ENCODE measurements at places on chromosomes 4 and X.

DNA sequence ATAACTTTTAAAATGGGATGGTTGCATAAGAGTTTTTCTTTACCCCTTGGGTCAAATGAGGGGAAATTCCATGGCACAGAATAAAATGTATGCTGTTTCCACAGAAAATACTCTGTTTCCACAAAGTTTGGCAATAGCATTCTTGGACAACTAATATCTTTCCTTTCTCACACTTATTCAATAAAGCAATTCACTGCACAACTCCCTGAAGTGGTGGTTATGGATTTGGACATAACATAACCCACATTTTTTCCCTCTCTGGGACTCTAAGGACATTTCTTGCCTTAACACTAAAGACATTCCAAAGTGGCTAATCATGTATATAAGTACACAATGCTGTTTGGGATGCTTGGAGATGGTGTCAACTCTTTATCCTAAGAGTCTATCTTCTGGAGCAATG lies 51.7 kb upstream of the GPM6B start:
- no peak for DNase-seq

DNA sequence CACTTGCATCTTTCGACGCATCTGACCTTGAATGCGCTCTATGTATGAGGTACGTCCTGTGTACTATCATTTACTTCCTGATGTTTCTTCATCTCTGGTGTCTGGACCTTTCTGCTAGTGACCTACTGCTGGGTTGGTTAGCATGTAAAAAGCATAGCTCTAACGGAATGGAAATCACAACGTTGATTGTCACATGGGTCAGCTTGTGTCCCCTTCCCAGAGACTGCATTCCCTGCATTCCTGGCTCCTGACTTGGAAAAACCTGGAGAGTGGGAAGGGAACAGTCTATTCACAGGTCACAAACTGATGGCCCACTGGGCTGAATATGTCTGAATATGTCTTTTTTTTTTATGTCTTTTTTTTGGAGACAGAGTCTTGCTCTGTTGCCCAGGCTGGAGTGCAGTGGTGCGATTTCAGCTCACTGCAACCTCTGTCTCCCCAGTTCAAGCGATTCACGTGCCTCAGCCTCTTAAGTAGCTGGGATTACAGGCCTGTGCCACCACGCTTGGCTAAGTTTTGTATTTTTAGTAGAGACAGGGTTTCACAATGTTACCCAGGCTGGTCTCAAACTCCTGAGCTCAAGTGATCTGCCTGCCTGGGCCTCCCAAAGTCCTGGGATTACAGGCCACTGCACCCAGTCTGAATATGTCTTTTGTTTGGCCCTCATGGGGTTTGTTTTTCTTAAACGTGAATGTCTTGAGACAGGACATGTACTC lies 16.3 kb downstream of the LONRF3 start:
- DNase-seq = no peak

- DNase-seq = no peak
Measured at GRCh38 chr4:84224522-84224921, 274.6 kb downstream of the NKX6-1 start.

DNA sequence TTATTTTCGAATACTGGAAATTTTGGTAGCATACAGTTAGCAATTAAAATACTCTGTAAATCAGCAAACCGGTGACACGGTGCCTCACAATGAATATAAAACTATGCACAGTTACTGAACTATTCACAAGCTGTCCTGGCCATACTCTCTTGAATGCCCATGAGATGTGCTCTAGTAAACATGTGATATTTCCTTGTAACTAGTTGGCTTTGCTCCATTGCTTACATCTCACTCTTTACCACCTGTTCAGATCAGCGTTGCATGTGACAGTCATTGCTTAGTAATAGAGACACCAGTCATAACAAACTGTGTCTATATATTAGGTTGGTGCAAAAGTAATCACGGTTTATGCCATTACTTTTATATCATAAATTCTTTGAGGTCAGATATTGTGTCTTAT lies 897.9 kb upstream of the FTHL17 start:
- no peak for DNase-seq

GRCh38 chr4:120446051-120446567 lies 379.5 kb upstream of the MAD2L1 start:
- no peak for DNase-seq

- no peak for DNase-seq
Measured at GRCh38 chr4:113288696-113289095, 239.2 kb downstream of the ANK2 start.

DNA sequence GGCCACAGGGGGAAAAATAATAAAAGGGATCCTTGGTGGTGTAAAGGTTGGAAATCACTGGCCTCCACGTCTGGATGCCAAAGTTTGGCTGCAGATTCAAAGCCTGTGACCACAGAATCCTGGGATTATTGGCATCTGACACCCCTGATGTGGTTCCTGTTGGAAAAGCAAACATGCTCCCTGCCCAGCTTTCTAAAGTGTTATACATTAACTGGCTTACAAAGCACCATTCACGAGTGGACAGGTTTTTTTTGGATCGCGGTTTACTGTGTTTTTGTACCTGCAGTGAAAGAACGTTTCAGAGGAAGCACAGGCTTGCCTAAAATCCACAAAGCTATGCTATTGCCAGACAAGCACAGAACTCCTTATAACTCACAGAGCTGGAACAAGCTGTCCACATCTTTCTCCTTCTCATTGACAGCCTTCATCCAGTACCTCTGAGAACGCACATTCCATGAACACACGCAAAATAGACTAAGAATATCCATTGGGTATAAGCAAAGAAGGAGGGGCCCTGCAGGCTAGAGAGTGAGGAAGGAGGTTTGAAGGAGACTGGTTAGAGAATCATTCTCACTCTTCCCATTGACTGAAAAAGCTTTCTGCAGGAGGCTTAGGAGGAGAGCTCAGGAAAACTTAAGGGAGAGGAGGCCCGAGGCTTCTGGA lies 14.5 kb upstream of the CAPN6 start:
- DNase-seq = no peak

DNA sequence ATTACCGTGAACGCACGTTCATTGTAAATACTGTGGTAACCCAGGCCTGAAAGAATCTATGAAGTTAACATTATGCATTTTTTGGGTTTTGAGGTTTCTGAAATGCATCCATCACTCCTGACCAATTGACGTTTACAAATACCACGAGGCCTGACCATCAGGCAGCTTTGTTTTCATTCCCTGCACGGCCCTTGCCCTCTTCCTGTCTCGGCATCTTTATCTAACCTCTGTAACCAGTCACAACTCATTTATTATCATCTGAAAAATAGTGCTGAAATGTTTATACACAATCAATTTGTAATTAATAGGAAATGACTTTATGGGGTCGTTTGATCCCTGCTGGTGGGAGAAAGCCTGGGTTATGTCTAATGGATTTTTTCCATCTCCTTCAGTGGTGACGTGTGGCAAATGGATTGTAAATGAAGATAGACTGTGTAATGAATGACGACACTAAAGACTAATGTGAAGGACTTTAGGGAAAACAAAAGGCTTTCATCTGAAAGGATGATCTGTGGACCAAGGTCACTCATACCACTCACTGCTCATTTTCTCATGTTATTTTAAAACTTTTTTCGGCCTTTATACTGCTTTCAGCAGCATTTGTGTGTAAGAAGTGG lies 102.7 kb upstream of the SORBS2 start:
- no peak for DNase-seq

DNA sequence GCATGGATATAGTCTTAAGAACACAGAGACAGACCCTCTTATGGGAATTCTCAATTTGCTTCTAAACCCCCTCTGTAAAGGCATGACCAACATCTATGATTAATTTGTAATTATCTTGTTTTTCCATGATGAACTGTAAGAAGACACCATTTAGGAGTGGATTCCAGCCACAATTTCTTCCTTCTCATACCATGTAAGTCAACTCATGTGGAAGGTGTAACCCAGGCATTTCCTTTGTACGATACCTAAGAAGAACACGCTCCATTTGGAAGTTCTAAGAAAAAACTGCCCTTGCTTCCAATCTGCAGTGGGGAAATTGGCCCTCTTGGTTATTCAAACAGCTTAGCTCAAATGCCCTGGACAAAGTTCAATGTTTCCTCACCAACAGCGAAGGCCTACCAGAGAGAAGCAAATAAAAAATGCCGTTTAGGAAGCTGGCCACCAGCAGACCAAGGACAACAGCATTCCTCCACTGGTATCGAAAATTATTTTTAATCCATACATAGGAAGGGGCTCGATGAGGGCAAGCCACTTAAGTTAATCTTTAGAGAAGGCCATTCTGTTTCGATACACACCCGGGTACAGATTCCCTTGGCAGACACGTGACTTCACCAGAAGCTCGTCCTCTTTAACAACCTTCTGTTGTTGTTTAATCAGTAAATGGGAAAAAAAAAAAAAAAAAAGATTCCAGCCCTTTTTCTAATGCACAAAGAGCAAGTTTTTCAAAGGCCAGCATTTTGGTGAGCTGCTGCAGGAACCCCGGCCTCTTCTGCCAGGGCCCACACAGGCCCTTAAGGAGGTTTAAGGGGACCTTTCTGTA lies 2.6 kb downstream of the DHRSX start:
- DNase-seq = no peak

GRCh38 chrX:75074475-75074874 lies 81.6 kb downstream of the ABCB7 start:
- DNase-seq = no peak

GRCh38 chr4:151771664-151772063 lies 10.9 kb upstream of the GATB start:
- DNase-seq = no peak

GRCh38 chr4:184647266-184648053 lies 1.8 kb downstream of the CASP3 start:
- no peak for DNase-seq

- DNase-seq = no peak
Measured at GRCh38 chr4:186326391-186326790, 60.4 kb downstream of the F11 start.

GRCh38 chr4:119750771-119751170 lies 122.2 kb upstream of the PDE5A start:
- no peak for DNase-seq

- DNase-seq = no peak
Measured at GRCh38 chr4:8832113-8832915, 39.3 kb downstream of the HMX1 start.

GRCh38 chrX:119228512-119229252 lies 7.4 kb upstream of the PGRMC1 start:
- DNase-seq = no peak

DNA sequence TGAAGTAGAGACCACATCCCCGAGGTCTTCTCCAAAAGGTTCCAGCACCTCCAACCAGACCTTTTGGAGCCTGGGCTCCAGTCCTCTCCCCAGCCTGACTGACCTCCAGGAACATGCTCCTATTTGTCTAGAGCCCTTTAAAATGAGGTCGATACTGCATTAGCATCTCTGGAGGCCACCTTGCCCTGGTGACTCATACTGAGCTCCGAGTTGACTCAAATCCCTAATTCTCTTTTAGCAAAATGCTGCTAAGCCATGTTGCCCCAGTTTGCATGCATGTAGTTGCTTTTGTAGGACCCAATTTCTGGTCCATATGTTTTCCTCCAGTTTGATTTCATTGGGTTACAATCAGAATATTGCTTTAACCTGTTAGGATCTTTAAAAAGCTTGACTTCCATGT lies 43.5 kb upstream of the CITED1 start:
- no peak for DNase-seq

DNA sequence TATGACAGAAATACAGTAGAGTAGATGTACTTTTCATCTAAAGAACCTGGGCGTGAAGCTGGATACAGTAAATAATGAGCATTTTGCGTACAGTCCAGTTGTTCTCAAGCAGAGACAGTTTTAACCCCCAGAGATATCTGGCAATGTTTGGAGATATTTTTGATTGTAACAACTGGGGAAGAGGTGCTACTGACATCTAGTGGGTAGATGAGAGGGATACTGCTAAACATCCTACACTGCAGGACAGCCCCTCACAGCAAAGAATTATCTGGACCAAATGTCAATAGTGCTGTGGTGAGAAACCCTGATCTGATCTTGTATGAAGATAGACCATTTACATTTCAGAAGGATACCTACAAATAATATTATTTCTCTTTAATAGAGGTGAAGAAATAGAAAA lies 200.2 kb upstream of the FAM47A start:
- DNase-seq = no peak

- DNase-seq = no peak
Measured at GRCh38 chr4:153318696-153319320, 25.7 kb upstream of the MND1 start.

- DNase-seq = no peak
Measured at GRCh38 chr4:56241500-56241899, 145.8 kb downstream of the AASDH start.

DNA sequence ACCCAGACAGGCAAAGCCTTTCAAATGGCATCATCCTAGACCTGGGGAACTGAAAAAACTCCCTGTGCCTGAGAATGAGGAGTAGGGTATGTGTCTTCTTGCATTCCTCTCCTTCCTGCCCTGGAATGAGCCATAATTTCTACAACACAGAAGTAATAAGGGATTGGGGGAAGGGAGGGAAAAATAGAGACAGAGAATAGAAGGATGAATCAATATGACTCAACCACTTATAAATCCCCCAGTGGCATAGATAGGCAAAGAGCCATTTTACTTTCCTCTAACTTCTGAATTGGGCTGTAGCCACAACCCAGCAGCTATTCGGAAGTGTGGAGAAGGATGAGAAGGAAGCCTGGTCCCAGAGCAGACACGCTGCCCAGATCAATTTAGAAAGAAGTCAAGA lies 99.9 kb downstream of the NHS start:
- no peak for DNase-seq

DNA sequence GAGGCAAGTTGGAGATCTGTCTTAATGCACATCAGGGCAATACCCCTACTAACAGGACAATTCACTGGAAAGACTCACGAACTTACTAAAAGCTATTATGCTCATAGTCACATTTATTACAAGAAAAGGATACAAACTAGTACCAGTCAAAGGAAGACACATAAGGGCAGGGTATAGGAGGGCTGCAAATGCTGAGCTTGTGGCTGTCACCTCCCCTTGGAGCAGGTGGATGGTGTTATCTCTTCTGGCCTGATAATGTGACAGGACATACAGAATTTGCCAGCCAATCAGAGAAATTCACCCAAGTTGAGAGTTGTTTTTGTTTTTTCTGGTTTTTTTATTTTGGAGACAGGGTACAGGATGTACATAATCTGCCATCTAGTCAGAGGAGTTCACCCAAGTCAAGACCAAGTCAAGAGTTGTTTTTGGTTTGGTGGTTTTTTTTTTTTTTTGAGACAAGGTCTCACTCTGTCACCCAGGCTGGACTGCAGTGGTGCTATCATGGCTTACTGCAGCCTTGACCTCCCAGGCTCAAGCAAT lies 8.8 kb downstream of the HERC5 start:
- no peak for DNase-seq

GRCh38 chr4:15714141-15714540 lies 11.3 kb downstream of the BST1 start:
- no peak for DNase-seq

- no peak for DNase-seq
Measured at GRCh38 chrX:111349934-111350333, 62.1 kb downstream of the DCX start.

DNA sequence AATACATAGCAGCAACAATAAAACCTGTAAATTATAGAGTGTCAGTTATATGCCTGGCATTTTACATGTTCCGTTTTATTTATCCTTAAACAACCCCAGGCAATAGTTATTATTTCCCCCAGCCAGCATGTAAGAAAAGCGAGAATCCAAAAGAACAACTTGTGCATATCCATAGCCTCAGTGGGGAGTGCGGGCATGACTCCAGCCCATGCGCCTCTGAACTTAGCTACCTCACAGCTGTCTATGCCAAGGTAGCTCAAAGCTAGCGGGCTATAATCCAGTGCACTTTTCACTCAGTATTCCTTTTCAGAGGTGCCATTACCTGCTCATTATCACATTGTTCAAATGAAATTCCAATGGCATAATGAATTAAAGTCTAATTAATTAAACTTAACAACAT lies 257.3 kb upstream of the EDNRA start:
- DNase-seq = no peak

- no peak for DNase-seq
Measured at GRCh38 chr4:4625488-4625887, 83.6 kb upstream of the STX18 start.

All from stimulated activated CD8-positive, alpha-beta memory T cell treated with anti-CD3 and anti-CD28 coated beads, Interleukin-15, amount 100 ng/mL, for 24 hours (primary cell).